Activated CD4-positive, alpha-beta memory T cell treated with anti-CD3 and anti-CD28 coated beads, Interleukin-2, amount 10 ng/mL, durations not matched to agents 7 days and 5 days (primary cell): ENCODE measurements at places on chromosomes 12 and 14. TPM values are rescaled to one million over a fixed set of nuclear protein-coding genes. Genes with fewer than 3 reads are reported as not detected.

SRRM4 gene
- total RNA-seq = not detected

SIX6 gene
- not detected for total RNA-seq

SAMD15 gene
- total RNA-seq = not detected

- DNase-seq = peak; percentile 38
Measured at GRCh38 chr12:30822385-30823155, 67.8 kb upstream of the CAPRIN2 start.

- DNase-seq = no peak
Measured at GRCh38 chr12:92529944-92530343, 172.8 kb upstream of the PLEKHG7 start.

GRCh38 chr12:2288875-2289274 is 236.1 kb downstream of the CACNA1C start:
- no peak for DNase-seq

DNA sequence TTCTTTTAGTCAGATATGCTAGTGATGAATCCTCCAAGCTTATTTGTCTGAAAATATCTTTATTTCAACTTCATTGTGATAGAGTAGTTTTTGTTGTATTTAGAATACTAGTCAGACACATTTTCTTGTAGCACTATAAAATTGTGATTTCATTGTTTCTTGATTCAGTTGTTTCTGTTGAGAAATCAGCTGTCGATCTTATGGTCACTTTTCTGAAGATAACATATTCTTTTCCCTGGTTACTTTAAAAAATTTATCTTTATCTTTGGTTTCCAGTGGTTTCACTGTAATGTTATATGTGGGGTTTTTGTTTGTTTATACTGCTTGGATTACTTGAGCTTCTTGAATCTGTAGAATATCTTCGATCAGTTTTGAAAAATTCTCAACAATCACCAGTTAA is 426.1 kb downstream of the SOX5 start:
- DNase-seq = no peak

DNA sequence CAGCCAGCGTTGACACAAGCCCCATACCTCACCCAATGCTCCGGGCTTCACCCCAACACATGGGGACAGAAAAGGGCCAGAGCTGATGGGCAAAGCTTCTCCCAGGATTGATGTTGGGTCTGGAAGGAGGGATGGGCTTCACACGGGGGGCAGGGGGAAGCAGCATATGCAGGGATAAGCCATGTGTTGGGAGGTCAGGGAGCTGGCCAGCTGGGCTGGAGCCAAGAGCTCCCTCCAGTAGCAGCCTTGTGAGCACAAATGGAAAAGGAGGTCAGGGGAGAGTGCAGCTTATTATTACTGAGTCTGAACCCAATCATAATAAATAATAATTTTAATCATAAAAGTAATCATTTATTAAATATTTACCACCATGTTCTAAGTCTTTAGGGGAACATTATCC is 9.3 kb downstream of the PLEKHD1 start:
- DNase-seq = no peak

DNA sequence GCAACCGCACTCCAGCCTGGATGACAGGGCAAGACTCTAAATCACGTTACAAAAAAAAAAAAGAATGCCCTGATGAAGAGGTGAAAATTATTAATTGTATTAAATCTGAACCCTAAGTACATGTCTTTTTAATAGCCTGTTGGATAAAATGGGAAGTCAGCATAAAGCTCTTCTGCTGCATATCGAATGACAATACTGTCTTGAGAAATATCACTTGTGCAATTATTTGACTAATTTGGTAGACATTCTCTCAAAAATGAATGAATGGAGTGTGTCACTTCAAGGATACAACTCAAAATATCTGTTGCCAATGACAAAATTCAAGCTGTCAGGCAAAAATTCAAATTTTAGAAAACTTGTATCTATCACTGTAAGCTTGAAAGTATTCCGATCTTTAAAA is 38.9 kb downstream of the DNAI7 start:
- no peak for DNase-seq

- DNase-seq = no peak
Measured at GRCh38 chr12:87096082-87096585, 839.9 kb upstream of the MGAT4C start.

DNA sequence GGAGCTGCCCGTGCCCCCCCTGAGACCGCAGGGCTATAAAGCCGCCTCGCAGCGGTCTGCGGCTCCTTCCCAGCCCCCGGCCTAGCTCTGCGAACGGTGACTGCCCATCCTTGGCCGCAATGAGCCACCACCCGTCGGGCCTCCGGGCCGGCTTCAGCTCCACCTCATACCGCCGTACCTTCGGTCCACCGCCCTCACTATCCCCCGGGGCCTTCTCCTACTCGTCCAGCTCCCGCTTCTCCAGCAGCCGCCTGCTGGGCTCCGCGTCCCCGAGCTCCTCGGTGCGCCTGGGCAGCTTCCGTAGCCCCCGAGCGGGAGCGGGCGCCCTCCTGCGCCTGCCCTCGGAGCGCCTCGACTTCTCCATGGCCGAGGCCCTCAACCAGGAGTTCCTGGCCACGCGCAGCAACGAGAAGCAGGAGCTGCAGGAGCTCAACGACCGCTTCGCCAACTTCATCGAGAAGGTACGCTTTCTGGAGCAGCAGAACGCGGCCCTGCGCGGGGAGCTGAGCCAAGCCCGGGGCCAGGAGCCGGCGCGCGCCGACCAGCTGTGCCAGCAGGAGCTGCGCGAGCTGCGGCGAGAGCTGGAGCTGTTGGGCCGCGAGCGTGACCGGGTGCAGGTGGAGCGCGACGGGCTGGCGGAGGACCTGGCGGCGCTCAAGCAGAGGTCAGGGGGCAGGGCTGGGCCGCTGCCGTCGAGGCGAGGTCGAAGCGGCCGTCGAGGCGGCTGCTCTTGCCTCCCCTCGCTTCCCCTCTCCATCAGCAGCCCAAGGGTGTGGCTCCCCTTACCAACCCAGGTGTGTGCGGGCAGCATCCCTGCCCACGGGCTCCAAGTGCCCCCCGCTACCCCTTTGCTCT is at the start of gene PRPH:
PRPH (plus strand) TSS at position 66 of the 855 bp plus-strand sequence; CDS start at position 120, 54 bp downstream.
- no peak for DNase-seq
